ENCODE measurements at places on chromosomes 2 and 18. TPM values are rescaled to one million over a fixed set of nuclear protein-coding genes. Genes with fewer than 3 reads are reported as not detected.

GRCh38 chr2:46499392-46499785 lies 20.0 kb downstream of the TMEM247 start:
- DNase-seq = no peak

- no peak for DNase-seq
These were observed 44.7 kb downstream of the PID1 start for GRCh38 chr2:229226382-229226781.

GRCh38 chr2:134304394-134305108 lies 50.7 kb downstream of the MGAT5 start:
- no peak for DNase-seq

DNA sequence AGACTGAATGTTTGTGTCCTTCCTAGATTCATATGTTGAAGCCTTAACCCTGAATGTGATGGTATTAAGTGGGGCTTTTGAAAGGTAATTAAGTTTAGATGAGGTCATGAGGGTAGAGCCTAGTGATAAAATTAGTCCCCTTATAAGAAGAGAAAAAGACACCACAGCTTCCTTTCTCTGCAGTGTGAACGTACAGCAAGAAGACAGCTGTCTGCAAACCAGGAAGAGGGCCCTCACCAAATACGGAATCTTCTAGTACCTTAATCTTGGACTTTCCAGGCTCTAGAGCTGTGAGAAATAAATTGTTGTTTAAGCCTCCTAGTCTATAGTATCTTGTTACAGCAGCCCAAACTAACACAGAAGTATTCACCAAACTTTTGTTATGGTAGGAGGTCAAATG lies 57.1 kb upstream of the CYTIP start:
- DNase-seq = no peak

DNA sequence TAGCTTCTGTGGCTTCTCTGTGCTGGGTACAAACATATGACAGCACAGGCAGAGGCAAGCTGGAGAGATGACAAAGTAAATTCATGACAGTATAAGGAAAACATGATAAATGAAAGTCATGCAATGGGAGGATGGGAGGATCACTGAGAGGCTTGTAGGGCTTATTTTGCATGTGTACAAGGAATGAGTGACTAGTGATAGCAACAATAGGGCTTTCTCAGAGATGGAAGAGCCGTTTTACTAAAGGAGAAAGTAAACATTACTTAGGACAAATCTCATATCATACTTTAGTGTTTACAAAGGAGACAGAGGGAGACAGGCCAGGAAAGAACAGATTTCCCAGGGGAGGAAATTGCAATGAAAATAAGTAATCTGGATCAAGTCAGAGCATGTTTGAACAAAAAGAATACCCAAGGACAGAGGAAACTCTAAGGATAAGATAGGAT lies 82.5 kb upstream of the RBMS1 start:
- DNase-seq = peak; percentile 43

Gene ANKRD30BL
- not detected for total RNA-seq

- no peak for DNase-seq
These were observed 2.7 kb downstream of the EPHA4 start for GRCh38 chr2:221569425-221569845.

GRCh38 chr2:109686921-109687320 lies 72.8 kb downstream of the SOWAHC start:
- DNase-seq = no peak

DNA sequence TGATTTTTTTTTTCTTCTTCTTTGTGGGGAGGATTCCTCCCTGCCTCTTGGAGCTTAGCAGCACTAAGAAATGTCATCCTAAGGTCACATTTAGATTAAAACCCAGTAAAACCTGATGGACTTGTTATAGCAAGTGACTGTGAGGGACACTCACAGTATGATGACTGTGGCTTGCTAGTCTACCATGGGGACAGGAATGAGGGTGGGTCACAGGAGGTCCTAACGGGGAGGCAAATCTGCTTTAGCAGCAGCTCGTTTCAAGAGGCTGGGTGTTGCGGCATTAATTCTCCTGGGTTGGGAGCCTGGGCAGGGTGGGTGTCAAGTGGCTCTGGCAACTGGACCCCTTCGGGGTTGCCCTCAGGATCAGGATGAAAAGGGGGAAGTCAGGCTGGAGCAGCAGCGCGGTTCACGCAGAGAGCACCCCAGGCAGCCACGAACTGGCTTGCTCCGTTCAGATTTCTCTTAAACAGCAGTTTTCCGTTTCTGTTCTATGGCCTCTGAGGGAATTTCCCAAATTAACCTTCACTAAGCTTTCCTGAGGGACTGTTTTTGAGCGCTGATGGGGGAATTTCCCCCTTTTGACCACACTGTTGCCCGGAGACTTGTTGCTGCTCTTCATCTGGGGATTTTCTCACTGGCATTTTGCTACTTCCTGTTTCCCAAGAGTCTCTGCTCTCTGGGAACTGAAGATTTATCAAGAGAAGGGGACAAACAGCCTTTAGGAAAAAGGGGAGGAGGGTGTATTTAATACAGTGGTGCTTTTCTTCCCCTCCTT lies 59.8 kb upstream of the PELI1 start:
- DNase-seq = peak; percentile 62

DNA sequence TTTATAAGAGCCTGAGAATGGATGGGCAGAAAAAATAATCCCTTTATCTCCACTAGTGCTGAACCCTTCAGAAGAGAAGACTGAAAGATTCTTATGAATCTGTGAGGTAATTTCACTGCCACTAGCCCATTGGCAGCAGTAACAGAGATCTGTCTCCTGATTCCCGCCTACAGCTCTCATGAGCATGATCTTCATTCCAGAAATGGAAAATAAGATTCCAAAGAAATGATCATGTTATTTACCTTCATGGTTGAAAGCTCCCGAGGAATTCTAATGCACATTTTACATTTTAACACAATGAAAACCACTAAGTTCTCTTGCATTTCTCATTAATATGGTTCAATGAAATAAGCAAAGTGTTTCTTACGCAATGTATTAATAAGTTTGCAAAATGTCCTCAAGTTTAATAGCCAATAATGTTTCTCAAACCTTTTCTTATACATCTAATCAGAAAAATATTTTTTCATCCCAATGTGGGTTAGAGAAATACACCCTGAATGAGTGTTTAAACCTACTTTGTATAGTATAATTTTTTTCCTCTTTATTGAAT lies 905.6 kb downstream of the TMEM182 start:
- no peak for DNase-seq

- DNase-seq = no peak
These were observed 261.6 kb upstream of the MMADHC start for GRCh38 chr2:149849136-149849535.

Gene TMEM18
- 21.9 TPM for total RNA-seq

GRCh38 chr2:196718419-196719109 lies 79.0 kb downstream of the CCDC150 start:
- DNase-seq = no peak

Gene SLC9A4
- total RNA-seq = not detected

DNA sequence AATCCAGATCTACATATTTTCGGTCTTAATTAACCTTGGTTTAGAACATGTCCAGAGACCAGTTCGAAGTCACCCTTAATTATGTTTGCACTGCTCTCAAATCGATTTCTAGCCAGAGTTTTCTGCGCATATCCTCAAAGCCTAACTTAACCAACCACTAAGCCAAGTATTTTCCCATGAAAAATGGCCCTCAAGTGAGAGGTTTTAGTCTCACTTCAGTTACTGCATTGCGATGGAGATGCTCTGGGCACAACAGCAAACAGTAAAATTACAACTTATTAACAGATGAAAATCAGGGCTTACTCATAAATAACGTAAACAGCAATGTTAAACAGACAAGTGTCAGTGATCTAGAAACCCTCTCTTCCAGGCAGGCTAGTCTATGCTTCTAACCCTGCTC lies 4.5 kb downstream of the RTN4 start:
- no peak for DNase-seq

- DNase-seq = no peak
These were observed 25.8 kb downstream of the COA5 start for GRCh38 chr2:98582523-98582922.

GRCh38 chr2:3571284-3571683 lies 3.8 kb upstream of the RPS7 start:
- peak; percentile 56 for DNase-seq

DNA sequence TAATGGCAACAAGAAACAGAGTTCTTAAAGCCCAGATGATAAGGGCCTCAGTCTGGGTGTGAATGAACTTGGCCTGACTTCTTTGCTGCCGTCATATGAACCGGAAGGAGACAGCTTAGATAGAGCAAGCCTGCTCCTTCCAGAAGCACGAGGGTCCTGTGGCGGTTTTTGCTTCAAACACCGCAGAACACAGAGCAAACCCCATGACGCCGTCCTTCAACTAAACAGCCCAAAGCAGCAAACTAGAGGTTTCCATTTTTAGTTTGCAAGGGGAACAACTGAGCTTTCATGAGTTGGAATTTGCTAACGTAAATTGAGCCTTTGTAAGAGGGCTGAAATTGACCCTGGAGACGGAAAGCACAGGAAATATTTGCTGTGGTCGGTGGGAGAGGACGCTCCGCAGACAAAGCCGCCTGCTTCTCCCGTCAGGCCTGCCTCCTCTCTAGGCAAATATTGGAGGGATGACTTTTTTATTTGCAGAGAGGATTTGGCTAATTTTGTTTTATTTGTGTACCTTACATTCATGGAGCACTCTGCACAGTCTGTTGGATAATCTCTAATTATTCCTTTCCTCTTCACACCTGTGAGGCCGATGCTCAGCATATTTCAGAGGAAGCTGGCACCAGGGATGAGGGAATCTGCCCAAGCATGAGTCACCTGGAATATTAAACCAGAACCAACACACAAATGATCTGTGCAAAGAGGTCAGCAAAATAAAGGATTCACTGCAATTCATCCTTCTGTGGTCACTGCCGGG lies 134.0 kb upstream of the NCK2 start:
- DNase-seq = no peak

DNA sequence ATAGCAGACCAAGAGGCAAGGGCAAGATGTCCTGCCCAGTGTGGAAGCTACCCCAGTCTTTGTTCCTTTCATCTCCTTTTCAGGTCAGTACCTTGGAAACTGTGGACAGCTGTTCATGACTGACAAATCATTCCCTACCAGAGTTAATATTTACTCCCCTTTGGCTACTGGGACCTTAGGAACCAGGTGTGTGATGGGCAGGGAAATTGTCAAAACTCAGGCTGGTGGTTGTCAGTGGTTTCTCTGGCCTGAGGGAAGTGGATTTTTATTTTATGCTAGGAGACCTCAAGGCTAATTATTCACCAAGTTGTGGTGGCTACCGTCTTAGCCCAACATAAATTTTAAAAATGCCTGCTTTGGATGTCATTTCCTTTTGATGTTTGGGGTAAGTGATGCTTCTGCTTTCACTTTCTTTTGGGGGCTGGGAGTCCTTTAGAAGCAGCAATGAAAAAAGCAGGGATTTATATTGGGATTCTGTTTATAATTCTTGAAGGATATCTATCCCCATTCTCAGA lies 119.3 kb downstream of the SETBP1 start:
- DNase-seq = no peak

Gene TRIM43
- total RNA-seq = not detected

Gene ANKRD53
- total RNA-seq = 0.54 TPM

DNA sequence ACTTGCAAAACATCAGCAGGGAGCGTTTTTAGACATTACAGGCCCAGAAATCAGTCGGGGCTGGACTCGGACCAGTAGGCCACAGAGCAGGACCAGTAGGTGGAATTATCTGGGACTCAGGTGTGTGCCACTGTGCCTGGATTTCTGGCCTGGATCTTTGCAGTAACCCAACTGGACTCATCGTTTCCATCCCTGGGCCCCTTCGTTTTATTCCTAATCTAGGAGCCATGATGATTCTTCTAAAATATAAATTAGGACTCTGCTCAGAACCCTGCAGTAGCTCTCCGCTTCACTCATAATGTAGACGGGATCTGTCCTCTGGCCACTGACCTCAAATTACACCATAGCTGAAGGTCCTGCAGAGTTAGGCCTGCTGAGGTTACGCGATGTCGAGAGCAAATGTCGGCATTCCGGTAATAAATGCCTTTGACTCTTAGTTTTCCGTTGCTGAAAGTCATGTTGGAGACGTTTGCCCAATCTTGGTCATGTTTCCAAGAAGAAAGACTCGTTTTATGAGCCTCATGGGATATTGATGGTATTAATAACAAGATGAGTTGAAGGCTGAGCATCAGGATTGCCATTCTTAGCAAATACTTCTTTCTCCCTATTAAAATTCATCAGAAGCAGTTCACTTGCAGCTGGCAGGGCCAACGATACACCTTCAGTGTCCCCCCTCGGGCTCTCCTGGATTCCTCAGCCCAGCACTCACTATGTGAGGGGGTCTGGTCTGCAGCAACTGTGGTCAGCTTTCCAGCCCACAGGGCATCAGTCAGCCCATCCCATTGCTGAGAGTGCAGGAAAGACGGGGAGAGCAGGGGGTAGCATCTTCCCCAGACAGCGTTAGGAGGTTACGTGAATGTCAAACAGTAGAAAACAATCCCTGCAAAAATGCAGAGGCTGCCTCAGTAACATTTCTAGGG lies 39.9 kb upstream of the KLF11 start:
- DNase-seq = no peak

- no peak for DNase-seq
These were observed 16.4 kb upstream of the NFU1 start for GRCh38 chr2:69453475-69454129.

- DNase-seq = peak; percentile 99
These were observed 218.4 kb upstream of the HS6ST1 start for GRCh38 chr2:128536925-128537620.

DNA sequence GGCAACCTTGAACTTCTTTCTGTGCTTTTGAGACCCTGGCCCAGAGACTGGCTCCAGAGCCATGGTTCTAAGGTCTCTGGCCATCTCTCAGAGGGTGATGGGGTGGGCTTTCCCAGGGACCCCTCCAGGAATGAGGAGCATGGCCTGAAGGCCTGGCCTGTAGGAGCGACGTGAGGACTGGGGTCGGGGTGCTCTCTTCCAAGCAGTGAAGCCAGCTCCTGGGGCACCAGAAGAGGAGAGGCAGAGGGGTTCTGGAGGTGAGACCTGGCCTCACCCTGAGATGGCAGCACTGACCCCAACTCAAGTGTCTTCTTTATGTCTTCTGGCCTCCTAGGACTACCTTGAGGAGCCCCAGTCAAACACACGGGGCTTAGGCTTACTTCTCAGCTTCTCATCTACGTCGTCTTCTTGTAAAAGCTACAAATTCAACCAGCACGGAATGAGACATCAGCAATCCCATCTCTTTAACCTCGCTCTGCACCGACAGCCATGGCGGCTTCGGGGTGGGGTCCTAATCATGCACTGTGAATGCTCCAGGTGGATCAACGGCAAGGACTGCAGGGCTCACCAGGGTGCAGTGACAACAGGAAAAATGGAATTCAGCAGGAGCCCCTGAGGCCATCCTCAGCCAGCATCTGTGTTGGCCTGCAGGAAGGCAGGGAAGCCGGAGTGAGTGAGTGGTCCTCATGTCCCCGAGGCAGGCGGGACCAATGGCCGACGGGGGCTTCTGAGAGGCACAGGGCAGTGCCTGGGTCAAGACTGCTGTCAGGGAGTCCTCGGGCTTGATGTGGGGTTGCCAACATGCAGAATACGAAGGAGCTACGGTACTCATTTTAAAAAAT lies 214.1 kb downstream of the HDAC4 start:
- DNase-seq = no peak

Gene FARSB
- total RNA-seq = 27.2 TPM

- DNase-seq = no peak
These were observed 242.1 kb upstream of the OSR1 start for GRCh38 chr2:19600506-19600905.

GRCh38 chr2:287911-288757 lies at the start of gene ALKAL2:
ALKAL2 (minus strand) TSS chr2:288091; CDS start chr2:287835, 256 bp downstream.
- no peak for DNase-seq

All from IMR-90 (cell line).